Right cardiac atrium (tissue), 5 donors: ENCODE measurements at places on chromosomes 3 and 15. TPM values are rescaled to one million over a fixed set of nuclear protein-coding genes. Genes with fewer than 3 reads are reported as not detected.

GRCh38 chr3:57956119-57956832, 51.9 kb upstream of the FLNB start:
- no peak for DNase-seq

GRCh38 chr15:101105059-101105891, 146.6 kb downstream of the CHSY1 start:
- DNase-seq = peak; percentile 58

- DNase-seq = no peak
Measured at GRCh38 chr3:191087391-191087790, 111.7 kb upstream of the OSTN start.

- DNase-seq = no peak
Measured at GRCh38 chr3:99578339-99578970, 59.9 kb upstream of the COL8A1 start.

DNA sequence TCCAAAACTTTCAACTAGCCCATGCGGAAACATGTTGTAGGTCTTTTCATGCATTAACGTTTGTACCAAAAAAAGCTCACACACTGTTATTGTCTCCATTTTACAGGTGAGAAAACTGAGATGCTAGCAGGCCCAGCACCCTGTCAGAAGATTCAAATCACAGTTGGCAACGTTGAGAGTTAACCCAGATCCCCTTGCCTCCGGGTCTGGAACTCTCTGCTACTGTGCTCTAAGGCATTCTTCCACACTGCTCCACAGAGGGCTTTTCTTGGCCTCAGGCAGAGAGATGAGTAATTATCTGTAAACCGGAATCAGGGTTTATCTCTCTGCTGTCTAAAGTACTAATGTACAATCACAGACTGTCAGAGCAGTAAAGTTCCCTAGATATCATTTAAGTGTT, 186.0 kb upstream of the LPP start:
- no peak for DNase-seq

DNA sequence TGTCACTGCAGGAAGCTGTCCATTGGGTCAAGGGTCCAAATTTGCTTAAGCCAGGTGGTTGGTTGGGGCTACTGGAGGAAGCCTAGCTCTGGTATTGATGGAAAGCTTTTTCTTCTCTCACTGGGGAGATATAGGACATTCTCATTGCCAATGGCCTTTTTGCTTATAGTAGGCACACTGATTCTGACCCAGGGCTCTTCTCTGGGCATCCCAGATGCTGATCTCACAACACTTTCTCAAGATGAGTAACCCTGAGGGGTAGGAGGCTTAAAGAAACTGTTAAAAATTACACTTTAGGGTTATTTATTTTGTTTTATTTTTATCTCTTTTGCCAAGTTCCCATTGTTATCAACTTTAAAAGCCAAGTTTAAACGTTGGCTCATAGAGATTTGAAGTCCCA, 337.8 kb downstream of the LRRC3B start:
- no peak for DNase-seq

GRCh38 chr15:64046421-64047153, at the start of gene DAPK2:
Gene DAPK2 (minus strand): TSS chr15:64046485. CDS start chr15:64040261, 6,224 bp downstream.
- DNase-seq = peak; percentile 79

Gene ZNF654
- polyA plus RNA-seq = 3.5 TPM

Gene GXYLT2
- 12.5 TPM for polyA plus RNA-seq
